Activated gamma-delta T cell treated with Interleukin-2 at 50 U/mL for 16 hours (primary cell): ENCODE measurements at places on chromosomes 3 and 15.

- DNase-seq, result peak; percentile 85
Measured at GRCh38 chr15:92831655-92832328, 68.3 kb upstream of the CHD2 start.

- DNase-seq, result no peak
Measured at GRCh38 chr3:147400111-147400510, 6.2 kb downstream of the ZIC4 start.

GRCh38 chr3:82641701-82642100 is 880.3 kb upstream of the GBE1 start:
- DNase-seq, result no peak

DNA sequence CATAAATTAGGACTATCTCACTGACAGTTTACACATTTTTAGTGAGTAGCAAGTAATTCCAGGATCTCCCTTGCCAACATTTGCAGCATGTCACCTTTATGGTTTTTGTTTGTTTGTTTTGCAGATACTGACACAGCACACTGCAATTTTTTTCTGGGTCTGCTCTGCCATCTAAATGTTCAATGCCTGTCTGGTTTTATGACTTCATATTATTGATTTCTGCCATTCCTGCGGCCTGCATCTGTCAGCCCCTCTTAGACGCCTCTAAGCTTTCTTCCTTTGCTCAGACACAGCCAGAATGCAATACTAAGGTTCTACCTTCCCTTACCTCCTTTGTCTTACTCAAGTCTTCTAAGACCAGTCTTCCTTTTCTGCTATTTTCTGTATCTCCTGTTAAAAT is 321.2 kb upstream of the AZI2 start:
- DNase-seq, result no peak

GRCh38 chr15:38593524-38593923 is 28.9 kb upstream of the RASGRP1 start:
- DNase-seq, result no peak

DNA sequence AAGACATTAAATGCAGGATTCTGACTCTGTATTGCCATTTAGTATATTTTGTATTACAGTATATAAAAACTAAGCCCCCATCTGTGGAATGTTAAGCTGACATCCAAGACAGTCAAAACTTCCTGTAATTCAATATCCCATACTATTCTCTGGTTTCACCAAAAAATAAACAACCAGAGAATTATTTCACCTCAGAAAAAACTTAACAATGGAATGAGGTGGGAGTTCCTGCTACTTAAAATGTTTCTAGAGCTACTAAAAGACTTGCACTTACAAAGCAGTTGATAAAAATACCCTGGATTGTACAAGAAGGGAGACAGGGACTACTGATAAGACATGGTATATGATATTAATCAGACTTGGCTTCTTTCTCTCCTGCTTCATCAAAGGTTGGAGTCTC is 8.3 kb downstream of the ARL13B start:
- no peak for DNase-seq

GRCh38 chr3:41234823-41235721 is 35.8 kb downstream of the CTNNB1 start:
- DNase-seq, result no peak

DNA sequence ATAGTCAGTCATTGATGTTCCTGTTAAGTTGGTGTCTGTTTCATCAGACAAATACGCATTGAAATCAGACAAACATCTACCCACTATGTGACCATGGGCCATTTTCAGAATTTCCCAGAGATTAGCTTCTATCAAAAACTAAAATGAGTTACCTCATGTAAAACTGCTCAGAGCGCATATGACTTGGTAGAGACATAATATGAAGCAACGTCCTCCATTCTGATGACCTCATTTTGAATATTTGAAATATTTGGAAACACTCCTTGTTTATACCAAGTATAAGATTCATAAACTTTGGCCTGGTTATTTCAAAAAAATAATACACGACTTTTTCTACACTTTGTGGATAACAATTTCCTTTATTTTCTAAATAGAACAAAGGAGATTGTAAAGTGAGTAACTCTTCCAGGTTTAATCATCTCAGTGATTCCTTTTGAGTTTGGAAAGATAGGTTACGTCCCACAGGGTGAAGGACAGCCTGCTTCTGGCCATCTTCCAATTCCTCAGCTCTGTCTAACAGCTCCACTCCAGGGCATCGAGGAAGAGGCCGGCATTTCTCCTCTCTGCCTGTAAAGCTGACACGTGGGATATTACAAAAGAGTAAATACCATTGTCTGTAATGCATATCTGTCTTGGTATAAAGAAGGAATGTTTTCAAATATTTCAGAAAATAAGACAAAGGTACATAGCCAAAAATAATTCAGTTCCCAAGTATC is 122.6 kb downstream of the CADM2 start:
- DNase-seq, result no peak

DNA sequence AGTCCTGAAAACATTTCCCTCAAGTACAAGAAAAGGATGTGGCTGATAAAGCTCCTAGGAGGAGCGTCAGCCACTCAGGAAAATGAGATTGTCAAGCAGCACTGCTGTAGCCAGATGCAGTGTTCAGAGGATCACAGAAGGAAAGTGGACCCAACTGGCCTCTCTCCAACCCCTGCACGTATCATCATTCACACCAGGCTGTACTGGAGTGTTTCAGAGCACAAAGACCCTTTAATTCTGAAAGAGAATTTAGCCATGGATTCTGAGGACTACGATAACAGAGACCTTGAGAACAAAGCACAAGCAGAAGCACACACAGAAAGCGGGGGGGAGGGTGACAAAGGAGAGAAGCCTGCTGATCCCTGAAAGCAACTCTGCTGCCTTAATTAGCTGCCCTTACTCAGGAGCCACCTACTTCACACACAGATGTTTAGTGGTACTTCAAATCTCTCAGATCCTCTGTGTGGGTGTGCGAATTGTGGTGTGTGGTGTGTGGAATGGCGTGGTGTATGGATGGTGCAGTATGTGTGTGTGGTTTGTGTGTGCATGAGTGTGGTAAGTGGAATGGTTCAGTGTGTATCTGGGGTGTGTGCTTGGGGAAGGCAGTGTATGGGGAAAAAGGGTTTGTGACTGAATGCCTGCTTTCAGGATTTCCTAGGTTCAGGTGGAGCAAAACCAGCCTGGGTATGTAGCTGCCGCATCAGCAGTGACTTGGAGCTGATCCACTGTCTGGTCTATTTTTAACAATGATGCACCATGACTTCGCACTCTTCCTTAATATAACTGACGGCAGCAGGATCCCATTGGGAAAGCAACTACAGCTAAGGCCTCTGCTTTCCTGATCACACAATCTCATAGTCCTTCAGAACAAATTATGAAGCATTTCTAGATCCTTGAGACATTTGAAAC is 192.5 kb downstream of the RSL24D1 start:
- DNase-seq, result no peak

- DNase-seq, result no peak
Measured at GRCh38 chr3:72816862-72817355, 31.3 kb downstream of the SHQ1 start.
